Testis (tissue), 5 donors: ENCODE measurements at places on chromosomes 12 and 14. TPM values are rescaled to one million over a fixed set of nuclear protein-coding genes. Genes with fewer than 3 reads are reported as not detected.

PPP4R4 gene
- polyA plus RNA-seq: 15.8 TPM

ITGA7 gene
- polyA plus RNA-seq: 43.3 TPM

RERG gene
- 27.2 TPM for polyA plus RNA-seq

LUM gene
- polyA plus RNA-seq: 213 TPM

TAS2R46 gene
- not detected for polyA plus RNA-seq

HCAR2 gene
- 2.7 TPM for polyA plus RNA-seq

NUAK1 gene
- 9.1 TPM for polyA plus RNA-seq

PLA2G1B gene
- polyA plus RNA-seq: 3.6 TPM
